ENCODE measurements at places on chromosomes 4 and X. TPM values are rescaled to one million over a fixed set of nuclear protein-coding genes. Genes with fewer than 3 reads are reported as not detected.

SMIM10L2A gene
- total RNA-seq, result 0.15 TPM

IL13RA1 gene
- total RNA-seq, result 68.4 TPM

AVPR2 gene
- total RNA-seq, result 0.06 TPM

TEX13C gene
- total RNA-seq, result not detected

COQ2 gene
- 17.7 TPM for total RNA-seq

SSX2B gene
- total RNA-seq, result not detected

PLS3 gene
- total RNA-seq, result 174 TPM

GAGE12H gene
- not detected for total RNA-seq

RHOXF2B gene
- total RNA-seq, result not detected

PPM1K gene
- 0.68 TPM for total RNA-seq

DMP1 gene
- not detected for total RNA-seq

PLP1 gene
- total RNA-seq, result not detected

ADH1C gene
- not detected for total RNA-seq

C4orf36 gene
- 1.6 TPM for total RNA-seq

XAGE1A gene
- 25.2 TPM for total RNA-seq

S100P gene
- 184 TPM for total RNA-seq

C4orf51 gene
- not detected for total RNA-seq

PDGFC gene
- total RNA-seq, result 2.3 TPM

GYPE gene
- not detected for total RNA-seq

AFF2 gene
- total RNA-seq, result not detected

GPC4 gene
- total RNA-seq, result 0.05 TPM

POLN gene
- 0.53 TPM for total RNA-seq

INTU gene
- total RNA-seq, result 1.0 TPM

PHOX2B gene
- not detected for total RNA-seq

CCNI gene
- total RNA-seq, result 63.0 TPM

FAM241A gene
- total RNA-seq, result 0.85 TPM

FGFR3 gene
- total RNA-seq, result 2.7 TPM

ETNPPL gene
- total RNA-seq, result not detected
